ENCODE measurements at places on chromosomes 7 and 10. TPM values are rescaled to one million over a fixed set of nuclear protein-coding genes. Genes with fewer than 3 reads are reported as not detected.

Gene EPHB6
- 163 TPM for polyA plus RNA-seq

Gene PLCE1
- polyA plus RNA-seq, result 0.71 TPM

Gene KLF14
- polyA plus RNA-seq, result 0.02 TPM

Gene GNB2
- 130 TPM for polyA plus RNA-seq

Measured in thymus (tissue), 14 donors.